T follicular helper cell (primary cell): ENCODE measurements at places on chromosomes 12 and 14.

- no peak for DNase-seq
These were observed 60.1 kb upstream of the PPM1H start for GRCh38 chr12:62995097-62995496.

DNA sequence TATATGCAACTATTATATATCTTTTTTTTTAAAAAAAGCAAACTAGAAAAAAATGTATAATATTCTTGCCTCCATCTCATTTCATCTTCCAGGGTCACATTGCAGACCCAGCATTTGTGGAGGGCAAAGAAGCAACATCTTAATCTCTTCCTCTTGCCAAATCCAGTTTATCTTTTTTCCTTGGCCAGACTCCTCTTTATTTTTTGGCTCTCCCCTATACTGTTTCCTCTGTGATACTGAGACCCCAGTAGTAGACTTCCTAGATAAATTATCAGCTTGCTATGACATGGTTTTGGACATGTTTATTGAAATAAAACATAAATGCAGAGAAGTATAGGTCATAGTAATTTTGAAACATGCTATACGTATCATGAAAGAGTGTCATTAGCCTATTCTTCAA, 303.8 kb upstream of the DDHD1 start:
- DNase-seq, result no peak

DNA sequence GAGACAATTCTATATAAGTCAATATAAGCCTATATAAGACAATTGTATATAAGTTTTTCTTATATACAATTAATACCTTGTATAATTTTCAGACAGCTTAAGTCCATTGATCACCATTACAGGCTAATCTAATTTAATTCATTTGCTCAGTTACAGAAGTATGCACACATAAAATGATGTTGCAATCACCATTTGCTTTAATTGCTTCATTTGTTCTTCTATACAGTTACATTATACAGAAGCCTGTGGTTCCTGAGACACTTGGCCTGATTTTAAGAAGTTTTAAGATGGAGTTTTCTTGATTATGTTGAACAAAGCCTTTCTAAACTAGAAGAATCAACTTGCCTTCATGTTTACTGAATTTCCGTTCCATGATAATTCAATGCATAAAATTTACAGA, 314.6 kb upstream of the PDE3A start:
- no peak for DNase-seq

DNA sequence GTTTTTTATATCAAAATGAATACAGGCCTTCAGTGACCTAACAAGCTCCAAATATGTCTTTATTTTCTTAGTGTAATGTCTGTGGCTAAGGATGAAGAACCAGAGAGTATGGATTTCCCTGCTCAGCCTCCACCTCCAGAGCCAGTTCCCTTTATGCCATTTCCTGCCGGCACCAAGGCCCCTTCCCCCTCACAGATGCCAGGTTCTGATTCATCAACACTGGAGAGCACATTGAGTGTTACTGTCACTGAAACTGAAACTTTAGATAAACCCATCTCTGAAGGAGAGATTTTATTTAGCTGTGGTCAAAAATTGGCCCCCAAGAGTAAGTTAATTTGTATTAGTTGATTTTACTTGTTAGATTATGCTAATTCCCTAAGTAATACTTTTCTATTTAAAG, 61.0 kb downstream of the KIAA0586 start:
- DNase-seq, result no peak

GRCh38 chr12:57342207-57342691, 88.6 kb downstream of the R3HDM2 start:
- DNase-seq, result no peak

DNA sequence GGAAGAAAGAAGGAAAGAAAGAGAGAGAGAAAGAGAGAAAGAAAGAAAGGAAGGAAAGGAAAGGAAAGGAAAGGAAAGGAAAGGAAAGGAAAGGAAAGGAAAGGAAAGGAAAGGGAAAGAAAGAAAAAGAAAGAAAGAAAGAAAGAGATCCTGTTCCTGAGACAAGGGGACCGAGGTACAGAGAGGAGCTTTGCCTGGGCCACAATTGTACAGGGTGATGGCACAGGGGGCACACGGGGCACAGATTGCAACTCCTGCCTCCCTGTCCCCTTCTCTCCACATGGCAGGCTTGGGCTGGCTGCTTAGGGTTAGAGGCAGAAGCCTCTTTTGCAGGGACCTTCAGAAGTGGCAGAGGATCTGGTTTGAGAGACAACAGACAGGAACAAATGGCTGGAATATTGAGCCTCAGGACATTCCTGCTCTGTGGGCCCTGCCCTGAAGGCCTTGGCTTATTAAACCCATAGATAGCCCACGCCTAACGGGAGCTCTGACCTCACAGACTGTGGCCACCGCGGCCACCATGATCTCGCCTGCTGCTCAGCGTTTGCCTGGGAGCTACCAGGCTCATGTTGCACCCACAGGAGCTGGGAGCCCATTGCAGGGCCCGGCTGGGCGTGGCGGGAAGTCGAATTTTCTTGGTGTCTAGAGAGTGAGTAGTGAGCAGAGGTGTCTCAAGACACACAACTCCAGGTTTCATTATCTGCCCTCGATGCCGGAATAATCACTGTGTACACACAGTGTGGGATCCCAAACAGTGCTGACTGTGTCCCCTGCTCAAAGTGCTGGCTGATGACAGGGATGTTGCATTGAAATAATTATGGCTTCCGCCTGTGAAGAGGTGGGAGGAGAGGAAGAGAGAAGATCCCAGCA, 147.9 kb upstream of the NCOR2 start:
- DNase-seq, result no peak

DNA sequence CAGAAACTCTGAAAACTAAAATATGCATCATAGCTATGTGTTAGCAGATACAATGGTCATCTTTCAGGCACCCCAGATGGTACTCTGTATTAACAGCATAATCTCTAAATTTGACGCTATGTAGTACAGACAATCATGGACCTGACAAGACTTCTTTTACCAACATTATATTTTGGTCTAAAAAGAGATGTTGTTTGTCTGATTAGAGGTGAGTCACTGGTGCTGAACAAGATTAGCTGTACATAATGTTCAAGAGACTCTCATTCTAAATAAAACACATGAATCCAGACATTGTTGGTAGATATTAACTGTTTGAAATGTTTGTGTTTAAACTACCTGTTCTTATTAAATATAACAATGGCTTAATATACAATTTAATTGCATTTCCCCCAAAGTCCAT, 146.4 kb upstream of the LMNTD1 start:
- DNase-seq, result no peak

DNA sequence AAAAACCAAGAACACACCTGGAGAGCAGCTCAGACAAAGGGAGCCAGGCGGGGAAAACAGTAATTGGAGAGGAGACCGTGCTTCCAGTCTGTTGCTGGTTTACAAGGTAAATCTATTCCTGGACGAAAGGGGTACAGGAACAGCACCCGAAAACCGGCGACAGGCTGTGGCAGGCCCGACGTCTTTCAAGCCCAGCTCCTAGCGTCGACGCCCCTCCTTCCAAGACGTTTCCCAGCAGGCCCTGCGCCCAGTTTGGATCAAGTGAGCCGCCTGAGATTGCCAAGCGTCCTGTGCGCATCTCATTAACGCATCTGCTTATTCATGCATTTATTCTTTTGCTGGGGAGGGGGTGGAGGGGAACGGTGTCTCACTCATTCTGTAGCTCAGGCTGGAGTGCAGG, 1.4 kb downstream of the C12orf56 start:
- no peak for DNase-seq

DNA sequence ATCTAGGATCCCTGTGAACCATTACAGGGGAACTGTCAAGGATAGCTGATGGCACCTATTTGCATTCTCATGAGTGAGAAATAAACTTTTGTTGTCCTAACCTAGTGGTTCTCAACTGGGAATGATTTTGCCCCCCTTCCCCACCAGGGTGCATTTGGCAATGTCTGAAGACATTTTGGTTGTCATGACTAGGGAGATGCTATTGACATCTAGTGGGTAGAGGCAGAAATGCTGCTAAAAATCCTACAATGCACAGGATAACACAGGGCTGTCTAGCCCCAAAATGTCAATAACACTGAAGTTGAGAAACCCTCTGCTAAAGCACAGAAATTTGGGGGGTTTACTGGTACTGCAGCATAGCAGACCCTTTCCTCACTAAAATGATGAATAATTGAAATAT, 140.9 kb upstream of the SRRM4 start:
- no peak for DNase-seq

GRCh38 chr14:95396221-95396620, 76.5 kb upstream of the CLMN start:
- no peak for DNase-seq

- DNase-seq, result no peak
These were observed 863.2 kb downstream of the LRFN5 start for GRCh38 chr14:42469637-42470426.

- no peak for DNase-seq
These were observed 22.0 kb upstream of the MGST1 start for GRCh38 chr12:16325426-16325825.

DNA sequence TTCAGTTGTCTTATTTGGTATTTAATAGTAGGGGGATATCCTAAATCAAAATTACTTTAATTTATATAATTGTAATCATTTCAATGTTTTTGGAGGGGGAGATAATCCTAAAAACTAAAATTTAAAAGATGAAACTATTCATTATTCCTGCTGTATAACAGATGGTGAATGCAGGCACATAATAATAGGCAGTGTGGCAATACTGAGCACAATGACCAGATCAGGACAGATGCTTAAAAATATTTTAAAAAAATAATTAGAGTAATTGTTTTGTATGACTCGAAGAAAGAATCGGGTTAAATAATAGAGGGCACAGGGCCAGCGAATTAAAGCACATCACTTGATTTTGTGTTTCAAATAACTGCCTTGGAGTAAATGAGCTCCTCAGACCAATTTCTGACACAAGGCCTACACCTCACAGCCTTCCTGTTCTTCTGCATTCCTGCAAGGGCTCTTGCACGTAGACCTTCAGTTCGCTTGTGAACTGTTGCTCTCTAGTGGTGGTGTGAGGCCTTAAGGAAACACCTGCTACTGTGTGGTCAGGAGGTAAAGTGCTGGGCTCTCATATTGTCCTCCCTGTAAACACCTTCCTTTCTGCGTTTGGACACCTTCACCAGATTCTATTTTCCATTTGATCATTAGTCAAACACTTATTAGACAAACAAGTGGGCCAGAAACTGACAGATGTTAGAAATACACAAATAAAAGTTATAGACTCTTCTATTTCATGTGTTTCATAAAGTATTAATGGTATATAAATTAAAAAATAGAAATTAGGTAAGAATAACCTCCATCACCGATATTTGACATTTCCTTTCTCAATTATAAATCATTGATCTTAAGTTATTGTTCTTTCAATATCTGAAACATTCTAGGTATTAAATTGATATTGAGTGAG, 29.3 kb upstream of the KLRF1 start:
- DNase-seq, result peak; percentile 49

GRCh38 chr14:63475761-63476160, 67.4 kb downstream of the PPP2R5E start:
- DNase-seq, result no peak

GRCh38 chr14:20143911-20144310, 5.3 kb downstream of the OR4N5 start:
- no peak for DNase-seq

DNA sequence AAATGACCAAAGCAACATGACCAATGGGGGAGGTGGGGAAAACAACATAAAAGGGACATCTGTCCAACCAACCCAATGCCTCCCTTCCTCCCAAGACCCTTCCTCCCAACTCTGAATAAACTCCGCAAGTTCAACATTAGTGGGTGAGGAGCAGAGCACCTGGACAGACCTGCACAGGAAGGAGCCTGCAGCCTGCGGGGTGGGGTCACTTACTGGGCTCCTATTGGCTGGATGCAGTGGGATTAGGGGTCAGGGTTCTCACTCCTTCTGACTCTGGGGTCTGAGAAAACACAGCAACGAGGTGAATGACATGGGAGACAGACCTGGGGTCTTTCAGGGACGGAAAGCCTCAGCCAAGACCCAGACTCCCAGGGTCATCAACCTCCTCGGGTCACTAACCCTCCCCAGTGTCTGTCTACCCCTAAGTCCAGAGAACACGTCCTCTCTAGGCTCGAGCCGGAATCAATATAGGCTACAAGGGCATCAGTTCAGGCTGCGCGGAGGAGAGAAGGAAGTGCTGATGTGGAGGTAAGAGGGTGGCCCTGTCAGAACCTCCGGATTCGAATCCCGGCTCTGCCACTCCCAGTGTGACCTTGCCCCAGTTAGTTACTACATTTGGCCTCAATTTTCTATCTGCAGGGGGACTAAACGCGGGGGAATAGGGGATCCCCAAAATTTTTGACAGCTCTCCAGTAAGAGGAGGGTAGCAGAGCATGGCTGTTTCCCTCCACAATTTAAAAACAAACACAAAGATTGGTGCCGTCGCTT, 860 bp downstream of the NDRG2 start:
- DNase-seq, result no peak

- DNase-seq, result no peak
These were observed 703 bp downstream of the NOVA1 start for GRCh38 chr14:26597071-26597588.

GRCh38 chr12:98767248-98767647, 122.2 kb downstream of the APAF1 start:
- DNase-seq, result no peak

DNA sequence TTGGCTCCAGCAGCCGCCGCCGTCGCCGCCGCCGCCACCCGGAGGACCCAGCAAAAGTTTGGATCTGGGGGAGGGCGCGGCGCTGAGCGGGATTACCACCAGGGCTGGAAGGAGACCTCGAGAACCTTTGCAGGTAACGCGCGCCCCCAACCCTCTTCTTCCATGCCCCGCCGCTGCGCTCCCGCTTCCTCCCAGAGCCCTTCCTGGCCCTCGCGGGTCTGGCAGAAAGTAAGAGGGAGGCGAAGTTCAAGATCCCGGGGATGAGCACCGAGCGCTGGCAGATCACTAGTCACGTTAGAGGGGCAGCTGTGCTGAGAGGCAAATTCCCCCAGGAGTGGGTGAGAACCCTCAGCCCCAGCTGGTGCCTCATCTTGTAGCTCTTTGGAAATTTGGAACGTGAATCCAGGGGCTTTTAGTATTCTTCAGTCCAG, 3.9 kb downstream of the FLRT2 start:
- no peak for DNase-seq

DNA sequence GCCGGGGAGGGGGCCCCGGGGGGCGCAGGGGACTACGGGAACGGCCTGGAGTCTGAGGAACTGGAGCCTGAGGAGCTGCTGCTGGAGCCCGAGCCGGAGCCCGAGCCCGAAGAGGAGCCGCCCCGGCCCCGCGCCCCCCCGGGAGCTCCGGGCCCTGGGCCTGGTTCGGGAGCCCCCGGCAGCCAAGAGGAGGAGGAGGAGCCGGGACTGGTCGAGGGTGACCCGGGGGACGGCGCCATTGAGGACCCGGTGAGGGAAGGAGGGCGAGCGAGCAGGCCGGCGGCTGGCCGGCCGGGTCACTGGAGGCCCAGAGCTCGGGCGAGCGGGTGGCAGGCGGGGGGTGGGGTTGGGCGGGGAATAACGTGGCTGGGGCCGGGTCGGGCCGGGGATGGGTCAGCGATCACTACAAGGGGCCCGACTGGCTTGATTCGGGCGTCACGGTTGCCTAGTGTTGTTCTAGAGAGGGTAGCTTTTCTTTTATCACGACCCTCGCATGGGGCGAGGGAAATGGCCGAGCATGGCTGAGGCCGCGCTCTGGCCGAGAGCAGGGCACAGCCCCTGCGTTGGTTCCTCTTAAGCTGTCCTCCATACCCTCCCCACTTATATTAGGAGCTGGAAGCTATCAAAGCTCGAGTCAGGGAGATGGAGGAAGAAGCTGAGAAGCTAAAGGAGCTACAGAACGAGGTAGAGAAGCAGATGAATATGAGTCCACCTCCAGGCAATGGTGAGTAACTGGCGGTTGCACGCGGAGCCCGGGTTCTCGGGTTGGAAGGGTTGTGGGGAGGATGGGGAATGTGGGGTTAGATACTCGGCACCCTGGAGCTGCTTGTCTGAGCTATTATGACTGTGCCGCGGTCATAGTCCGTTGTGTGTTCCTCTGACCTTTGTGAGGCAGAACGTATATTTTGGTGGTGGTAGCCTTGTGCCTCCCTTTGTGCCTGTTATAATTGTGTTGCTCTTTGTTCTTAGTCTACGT, 603 bp downstream of the PABPN1 start:
- peak; percentile 21 for DNase-seq
